ENCODE measurements at places on chromosomes 11 and 22.

- DNase-seq, result no peak
Observed at GRCh38 chr11:110329445-110329844, 33.0 kb upstream of the RDX start.

DNA sequence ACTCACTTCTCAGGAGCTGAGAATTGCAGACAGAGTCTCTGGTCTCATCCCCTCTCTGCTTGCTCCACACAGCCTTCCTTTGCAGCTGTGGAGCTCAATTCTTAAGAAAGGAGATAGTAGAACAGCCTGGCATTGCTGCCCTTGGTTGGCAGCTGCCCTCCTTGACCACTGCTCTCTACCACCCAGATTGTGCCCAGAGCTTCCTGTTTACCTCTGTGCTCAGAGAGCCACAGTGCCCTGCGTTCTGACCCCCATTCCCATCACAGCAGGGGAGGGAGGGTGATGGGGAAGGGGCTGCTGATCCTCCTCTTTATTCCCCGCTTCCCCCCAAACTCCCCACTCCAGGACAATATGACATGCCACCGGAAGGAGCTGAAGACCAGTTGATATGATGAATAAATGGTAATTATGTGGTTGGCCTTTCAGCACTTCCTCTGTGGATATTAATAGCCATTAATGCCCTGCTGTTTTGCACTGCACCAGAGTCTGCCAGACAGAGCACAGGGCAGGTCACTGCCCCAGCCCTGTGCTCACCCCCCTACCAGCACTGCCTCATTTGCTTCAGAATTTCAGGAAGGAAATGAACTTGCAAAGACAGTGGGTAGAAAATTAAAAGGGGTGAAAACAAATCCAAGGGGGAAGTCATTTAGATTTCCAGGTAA is 426.8 kb upstream of the CADM1 start:
- DNase-seq, result no peak

- DNase-seq, result no peak
Observed at GRCh38 chr11:47099214-47099917, 77.3 kb downstream of the ARFGAP2 start.

DNA sequence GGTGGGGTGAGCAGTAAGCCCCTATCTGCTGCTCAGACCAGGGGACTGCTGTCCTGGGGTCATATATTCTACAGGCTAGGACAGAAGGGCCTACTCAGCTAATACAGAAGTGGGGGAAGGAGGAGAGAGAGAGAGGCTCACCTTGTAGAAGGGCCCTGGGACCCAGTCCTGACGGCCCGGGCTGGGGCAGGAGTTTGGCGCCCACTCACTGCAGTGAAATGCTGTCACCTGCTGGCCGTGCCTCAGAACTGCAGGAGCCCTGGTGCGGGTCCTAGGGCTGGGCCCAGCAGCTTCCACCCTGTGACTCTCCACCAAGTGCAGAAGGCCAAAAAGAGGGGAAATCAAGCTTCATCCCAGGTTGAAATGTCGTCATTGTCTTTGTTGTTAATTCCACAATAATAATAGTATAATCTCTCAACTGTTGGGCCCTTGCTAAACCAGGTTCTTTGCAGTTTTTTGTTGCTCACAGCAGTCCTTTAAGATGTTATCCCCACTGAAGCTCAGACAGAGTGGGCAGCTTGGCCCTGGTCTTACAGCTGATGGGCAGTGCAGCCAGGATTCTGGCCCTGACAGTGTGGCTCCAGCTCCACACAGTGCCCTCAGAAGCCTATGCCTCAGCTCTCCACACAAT is 29.6 kb downstream of the TRIM29 start:
- no peak for DNase-seq

DNA sequence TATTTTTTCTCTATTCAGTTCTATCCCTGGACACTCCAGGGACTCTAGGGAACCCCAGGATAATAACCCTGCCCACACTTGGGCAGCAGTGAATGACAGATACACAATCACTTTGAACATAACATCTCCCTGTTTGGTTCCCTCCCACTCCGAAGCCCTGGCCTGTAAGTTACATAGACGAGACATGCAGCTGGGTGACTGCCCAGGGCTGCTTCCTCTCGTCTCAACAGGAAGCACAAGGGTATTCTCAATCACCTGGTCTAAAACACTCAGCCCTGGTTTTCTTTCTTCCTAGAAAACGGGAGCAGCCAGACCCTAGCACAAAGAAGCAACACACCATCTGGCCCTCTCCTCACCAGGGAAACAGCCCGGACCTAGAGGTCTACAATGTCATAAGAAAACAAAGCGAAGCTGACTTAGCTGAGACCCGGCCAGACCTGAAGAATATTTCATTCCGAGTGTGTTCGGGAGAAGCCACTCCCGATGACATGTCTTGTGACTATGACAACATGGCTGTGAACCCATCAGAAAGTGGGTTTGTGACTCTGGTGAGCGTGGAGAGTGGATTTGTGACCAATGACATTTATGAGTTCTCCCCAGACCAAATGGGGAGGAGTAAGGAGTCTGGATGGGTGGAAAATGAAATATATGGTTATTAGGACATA is 19.4 kb downstream of the LAYN start:
- DNase-seq, result no peak

DNA sequence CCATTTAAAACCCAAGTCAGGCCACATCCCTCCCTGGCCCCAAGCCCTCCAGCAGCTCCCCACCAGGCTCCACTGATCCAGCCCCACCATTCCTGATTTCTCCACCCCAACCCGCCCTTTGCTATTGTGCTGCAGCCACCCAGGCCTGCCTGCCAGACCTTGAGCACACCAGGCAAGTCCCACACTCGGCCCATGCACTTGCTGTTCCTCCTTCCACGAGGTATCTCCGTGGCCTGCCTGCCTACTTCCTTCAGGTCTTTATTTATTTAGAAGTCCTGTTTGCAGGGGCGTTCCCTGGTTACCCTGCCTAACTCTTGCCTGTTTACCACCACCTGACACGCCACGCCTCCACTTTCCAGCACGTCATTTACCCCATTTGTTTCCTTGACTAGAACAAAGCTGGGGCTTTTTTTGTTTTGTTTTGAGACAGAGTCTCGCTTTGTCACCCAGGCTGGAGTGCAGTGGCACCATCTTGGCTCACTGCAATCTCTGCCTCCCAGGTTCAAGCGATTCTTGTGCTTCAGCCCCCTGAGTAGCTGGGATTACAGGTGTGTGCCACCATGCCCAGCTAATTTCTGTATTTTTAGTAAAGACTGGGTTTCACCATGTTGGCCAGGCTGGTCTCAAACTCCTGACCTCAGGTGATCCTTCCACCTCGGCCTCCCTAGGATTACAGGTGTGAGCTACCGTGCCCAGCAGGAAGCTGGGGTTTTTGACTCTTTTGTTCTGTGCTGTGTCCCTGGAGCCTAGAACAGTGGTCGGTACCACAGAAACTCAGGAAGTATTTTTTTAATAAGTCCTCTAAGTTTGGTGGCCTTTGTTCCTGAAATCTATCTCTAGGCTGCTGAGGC is 6.7 kb downstream of the CENPM start:
- DNase-seq, result no peak

- DNase-seq, result no peak
Observed at GRCh38 chr11:8266246-8267241, 2.9 kb upstream of the LMO1 start.

DNA sequence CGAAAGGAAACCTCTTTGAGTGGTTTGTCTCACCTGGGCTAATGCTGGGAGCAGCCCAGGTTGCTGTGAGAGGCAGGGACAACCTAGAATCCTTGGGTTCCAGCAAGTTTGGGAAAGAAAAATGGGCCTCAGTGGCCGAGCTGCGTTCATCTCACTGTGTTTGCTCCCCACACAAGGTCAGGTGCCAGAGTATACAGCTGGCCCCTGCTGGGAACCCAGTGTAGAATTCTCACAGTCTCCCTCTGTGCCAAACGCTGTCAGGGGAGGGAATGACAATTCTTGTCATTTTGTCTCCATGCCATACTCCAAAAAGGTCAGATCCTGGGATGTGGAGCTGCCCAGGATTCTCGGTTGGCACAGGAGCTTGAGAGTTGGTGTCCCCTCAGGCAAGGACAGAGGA is 4.3 kb downstream of the DGKZ start:
- no peak for DNase-seq

DNA sequence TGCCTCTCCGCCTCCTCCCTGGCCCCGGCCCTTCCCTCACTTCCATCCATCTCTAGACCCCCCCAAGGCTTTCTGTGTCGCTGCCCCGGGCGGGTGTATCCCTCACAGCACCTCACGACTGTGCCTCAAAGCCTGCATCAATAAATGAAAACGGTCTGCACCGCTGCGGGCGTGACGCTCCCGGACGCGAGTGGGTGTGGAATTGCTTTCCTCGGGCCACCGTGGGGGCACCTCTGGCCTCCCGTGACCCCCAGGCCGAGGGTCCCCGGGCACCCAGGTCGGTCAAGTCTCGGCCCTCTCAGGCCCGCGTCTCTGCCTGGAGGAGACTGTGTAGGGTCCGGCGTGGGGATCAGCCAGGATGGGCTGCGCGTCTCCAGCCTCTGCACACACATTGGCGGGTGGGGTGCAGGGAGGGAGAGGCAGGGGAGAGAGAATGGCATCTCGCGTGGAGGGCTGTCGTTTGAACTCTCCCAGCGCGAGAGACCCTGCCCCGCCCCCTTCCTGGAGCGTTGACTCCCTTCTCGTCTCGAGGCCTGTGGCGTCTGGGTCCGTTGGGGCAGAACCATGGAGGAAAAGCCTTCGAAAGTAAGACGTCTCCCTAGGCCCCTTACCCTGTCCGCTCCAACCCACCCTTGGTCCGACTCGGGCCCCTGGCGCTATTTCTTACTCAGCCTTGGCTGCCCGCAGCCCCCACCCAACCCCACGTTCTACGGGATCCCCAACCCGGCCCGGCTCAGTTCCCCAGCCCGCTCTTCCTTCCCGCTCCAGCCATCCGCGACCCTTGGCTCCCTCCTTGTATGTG is at the start of gene CATSPERZ:
CATSPERZ (plus strand) TSS at position 512 of the 802 bp plus-strand sequence; CDS start at position 565, 53 bp downstream.
- no peak for DNase-seq

DNA sequence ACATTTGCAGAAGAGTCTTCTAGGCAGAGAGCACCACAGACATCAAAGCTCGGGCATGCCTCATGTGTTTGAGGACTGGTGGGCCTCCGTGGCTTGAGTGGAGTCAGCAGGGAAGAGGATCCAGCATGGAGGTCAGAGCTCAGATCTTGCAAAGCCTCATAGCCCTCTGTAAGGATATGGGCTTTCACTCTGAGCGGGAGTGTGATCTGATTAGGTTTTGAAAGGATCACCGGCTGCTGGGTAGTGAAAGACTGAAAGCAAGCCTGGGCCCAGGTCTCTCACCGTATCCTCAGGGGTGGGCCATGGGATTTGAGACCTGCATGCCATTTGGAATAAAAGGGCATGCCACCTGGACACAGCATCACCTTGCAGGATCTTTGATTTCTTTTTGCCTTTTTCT is 112.7 kb downstream of the TEAD1 start:
- no peak for DNase-seq

- no peak for DNase-seq
Observed at GRCh38 chr11:29534836-29535235, 482.0 kb downstream of the KCNA4 start.

DNA sequence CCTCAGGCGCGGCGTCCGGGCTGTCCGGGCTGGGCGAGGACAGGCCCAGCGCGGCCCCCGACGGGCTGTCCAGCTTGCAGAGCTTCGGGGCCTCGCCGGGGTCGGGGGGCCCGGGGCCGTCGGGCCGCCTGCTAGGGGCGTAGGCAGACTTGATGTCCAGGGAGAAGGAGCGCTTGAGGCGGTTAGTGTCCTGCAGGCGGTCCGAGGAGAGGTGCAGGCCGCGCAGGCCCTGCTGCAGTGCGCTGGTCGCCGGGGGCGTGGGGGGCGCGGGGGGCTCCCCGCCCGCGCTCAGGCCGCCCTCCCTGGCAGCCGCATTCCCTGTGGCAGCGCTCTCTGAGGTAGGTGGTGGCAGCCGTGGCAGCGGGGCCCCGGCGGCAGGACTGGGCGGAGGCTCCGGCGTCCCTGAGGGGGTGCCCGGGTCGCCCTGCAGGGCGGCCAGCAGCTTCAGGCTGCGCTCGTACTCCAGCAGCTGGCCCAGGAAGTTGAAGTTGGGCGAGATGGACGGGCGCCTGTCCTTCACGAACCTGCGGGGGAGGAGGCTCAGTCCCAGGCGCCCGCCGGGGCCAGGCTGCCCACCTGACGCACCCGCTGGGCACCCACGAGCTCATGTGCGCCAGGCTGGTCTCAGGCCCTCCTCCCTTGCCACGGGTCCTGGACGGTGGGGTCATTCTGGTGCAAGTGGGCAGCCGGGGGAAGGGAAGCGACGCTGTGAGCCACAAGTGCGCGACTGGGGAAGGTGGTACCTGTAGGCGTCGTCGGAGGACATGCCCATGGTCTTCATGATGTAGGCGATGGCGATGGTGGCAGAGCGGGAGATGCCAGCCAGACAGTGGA is 14.8 kb downstream of the DUSP8 start:
- no peak for DNase-seq

- DNase-seq, result no peak
Observed at GRCh38 chr22:20637750-20638506, 130.5 kb downstream of the MED15 start.

DNA sequence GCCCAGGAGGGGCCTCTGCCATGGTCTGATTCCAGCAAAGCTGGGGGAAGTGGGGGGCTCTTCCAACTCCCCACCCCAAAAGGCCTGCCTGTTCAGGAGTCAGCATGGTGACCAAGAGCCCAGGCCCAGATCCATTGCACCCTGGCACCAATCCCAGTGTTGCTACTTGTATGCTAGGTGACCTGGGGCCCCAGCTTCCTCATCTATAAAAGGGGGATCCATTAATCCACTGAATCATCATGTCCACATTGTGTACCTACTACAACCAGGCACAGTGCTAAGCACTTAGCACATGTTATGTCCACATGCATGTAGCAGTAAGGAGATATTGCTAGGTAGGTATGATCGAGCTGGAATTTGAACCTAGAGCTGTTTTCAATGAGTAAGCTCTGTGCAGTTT is 2.0 kb downstream of the SYT12 start:
- DNase-seq, result no peak

- DNase-seq, result no peak
Observed at GRCh38 chr11:134752526-134752925, 340.5 kb upstream of the B3GAT1 start.

- no peak for DNase-seq
Observed at GRCh38 chr11:60169264-60169915, 13.5 kb downstream of the MS4A6A start.

DNA sequence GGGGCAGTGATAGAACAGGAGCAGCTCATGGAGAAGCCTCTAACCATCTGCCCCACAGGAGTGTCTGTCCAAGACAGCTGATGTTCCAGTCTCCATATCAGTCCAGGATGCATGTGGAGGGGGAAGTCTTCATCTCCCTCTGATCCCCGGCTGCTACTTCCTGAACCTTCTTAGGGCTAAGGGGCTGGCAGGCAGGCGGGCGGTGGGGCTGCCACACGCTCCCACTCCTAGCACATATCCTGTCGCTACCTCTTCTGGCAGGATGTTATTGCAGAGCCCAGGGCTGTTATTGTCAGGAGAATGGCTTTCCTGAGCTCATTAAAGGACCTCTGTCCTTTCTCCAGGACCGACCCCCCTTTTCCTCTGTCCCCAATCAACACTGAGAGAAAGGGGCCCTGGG is 25.4 kb downstream of the LRRC55 start:
- DNase-seq, result no peak
